ENCODE measurements at places on chromosomes 4 and X.

GRCh38 chrX:48834383-48834709 lies 1.1 kb downstream of the PCSK1N start:
- DNase-seq = no peak

- DNase-seq = no peak
These were observed 123.4 kb downstream of the SPCS3 start for GRCh38 chr4:176443117-176443516.

GRCh38 chr4:22491939-22492338 lies 23.9 kb downstream of the ADGRA3 start:
- no peak for DNase-seq

DNA sequence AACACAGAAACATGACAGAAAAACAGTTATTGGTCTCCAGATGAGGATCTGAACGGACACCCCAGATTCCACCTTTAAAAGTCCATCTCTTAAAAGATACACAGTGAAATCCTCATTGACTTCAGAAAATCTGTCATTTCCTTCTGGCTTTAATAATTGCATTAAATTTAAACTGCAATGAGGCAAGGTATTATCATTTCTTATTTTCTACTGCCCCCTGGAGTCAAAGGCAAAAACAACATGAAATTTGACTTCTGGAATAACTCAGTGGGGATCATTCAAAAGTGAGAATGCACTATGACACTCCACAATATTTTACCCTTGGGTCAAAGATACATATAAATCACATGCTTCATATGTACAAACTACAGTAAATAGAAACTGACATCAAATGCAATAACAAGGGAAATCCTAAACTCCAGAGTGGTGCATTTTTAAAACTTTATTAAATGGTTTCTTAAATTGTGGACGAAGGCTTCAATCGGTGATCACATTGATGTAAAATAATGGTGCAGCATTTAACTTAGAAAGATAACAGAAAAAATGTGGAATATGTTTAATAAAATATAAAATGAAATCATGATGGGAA lies 56.4 kb upstream of the SPANXN1 start:
- DNase-seq = no peak

- DNase-seq = no peak
These were observed 336.3 kb upstream of the BMP3 start for GRCh38 chr4:80694171-80694570.

- DNase-seq = no peak
These were observed 56.6 kb downstream of the SPATA18 start for GRCh38 chr4:52107745-52108144.

DNA sequence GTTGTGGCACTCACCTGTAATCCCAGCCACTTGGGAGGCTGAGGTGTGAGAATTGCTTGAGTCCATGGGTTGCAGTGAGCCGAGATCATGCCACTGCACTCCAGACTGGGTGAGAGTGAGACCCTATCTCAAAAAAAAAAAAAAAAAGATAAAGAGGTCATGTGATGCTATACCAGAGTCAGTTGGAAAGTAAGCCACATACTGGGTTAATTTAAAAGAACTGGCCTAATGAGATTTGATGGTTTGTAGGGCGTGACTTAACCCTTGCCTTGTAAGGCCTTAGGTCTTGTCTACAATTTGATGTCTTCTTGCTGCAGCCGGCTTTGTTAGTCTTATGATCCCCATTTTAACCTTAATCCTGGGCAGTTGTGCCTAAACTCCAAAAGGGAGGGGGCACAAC lies 5.2 kb downstream of the MGST2 start:
- DNase-seq = no peak

- no peak for DNase-seq
These were observed 31.5 kb downstream of the NOP14 start for GRCh38 chr4:2931512-2932301.

GRCh38 chr4:137823007-137823406 lies 290.7 kb upstream of the PCDH18 start:
- DNase-seq = no peak

DNA sequence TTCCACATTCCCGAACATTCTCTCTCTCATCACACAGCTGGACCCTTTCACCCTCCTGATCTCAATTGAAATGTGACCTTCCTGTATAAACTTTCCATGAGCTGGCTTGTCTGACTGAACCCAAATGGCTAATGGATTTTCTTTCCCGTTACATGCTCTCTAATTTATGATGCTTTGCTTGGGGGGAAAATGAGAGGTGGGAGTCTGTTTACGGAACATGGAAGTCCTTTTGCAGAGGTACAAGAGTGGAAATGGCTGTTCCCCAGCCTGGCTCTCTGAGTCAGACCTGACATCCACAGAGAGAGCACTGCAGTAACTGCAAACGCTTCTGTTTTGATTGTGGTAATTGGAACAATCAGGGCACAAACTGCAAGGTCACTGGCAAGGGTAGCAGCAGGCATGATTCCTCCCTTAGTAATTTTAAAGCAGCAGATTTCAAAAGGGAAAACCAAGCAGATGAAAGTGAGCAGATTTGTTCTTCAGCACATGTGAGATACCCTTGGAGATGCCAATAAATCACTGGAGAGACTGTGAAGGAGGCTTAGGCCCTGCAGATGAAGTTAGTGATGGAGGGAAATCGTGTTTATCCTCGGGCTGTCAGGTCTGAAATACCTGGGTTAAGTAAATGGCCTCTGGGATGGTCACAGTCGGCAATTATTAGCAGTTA lies 83.9 kb downstream of the SNCA start:
- DNase-seq = no peak

- no peak for DNase-seq
These were observed 70.5 kb upstream of the ESX1 start for GRCh38 chrX:104325213-104325585.
